ENCODE measurements at places on chromosomes 6 and 20.
A peak's percentile ranks its signal among the peaks of the same experiment; 100 is the strongest.

DNA sequence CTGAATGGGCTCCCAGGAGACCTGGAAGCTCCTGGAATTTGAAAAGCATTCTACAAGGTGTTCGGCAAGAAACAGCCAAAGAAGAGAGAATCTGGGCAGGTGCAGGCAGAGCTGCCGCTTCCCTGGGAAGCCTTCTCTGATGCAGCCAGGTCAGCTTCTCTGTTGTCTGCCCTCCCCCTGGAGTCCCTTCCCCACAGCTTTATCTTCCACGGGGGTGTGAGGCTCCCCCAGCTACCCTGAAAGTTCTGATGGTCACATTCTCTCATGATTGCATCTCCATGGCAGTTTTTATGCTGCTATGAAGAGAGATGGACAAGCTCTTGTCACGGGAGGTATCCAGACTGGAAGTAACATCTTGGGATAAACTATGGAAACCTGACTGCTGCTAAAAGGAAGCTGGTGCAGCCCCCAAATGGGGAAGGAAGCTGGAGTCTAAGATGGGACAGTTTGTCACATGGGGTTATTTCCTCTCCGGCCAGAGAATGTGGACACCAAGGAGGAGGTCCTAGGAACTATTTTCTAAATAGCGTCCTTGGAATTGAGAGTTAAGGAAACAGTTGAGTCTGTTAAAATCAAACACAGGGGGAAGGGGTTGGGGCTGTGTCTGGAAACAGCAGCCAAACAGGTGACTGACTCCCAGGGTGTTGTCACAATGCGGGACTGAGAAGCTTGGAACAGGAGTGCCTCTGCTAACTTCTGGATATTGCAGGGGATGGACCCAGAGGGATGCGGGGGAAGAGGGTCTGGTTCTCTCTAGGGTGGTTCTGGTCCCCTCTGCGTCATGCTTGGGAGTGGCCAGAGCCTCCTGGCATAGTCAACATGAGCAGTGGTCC is 91.1 kb downstream of the ASXL1 start:
- H3K36me3 ChIP-seq: peaks cover 22% of the 10 kb centered on the region
- peak overlapping the region; percentile 12 for H3K27ac ChIP-seq
- peaks cover 24% of the 10 kb centered on the region for H3K4me1 ChIP-seq
- H3K27me3 ChIP-seq: no peaks in the 10 kb centered on the region

GRCh38 chr6:98041921-98042320 is 758.9 kb upstream of the MMS22L start:
- H3K4me3 ChIP-seq: no peak overlapping the region
- H3K27ac ChIP-seq: no peak overlapping the region
- H3K4me1 ChIP-seq: no peaks in the 10 kb centered on the region
- no peak for DNase-seq
- H3K27me3 ChIP-seq: peaks cover 3% of the 10 kb centered on the region
- no peaks in the 10 kb centered on the region for H3K36me3 ChIP-seq

GRCh38 chr6:6820641-6821238 is 232.2 kb downstream of the LY86 start:
- H3K4me1 ChIP-seq: peaks cover 11% of the 10 kb centered on the region
- peak overlapping the region; percentile 86 for H3K27ac ChIP-seq

DNA sequence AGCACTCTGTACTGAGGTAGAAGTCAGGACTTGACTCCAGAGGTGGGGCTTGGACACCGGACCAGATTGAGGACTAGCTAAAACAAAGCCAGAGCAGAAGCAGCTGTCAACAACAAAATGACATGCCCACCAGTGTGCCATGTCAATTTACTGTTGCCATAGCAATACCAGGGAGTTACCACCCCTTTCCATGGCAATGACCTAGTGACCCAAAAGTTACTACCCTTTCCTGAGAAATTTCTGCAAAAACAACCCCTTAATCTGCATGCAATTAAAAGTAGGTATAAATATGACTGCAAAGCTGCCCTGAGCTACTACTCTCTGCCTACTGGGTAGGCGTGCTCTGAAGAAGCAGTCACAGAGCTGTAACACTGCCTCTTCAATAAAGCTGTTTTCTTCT is 21.0 kb downstream of the MAP3K5 start:
- H3K4me3 ChIP-seq: no peak overlapping the region
- peaks cover 61% of the 10 kb centered on the region for H3K4me1 ChIP-seq
- no peak overlapping the region for H3K27ac ChIP-seq

GRCh38 chr6:146287691-146288369 is 255.8 kb upstream of the RAB32 start:
- H3K4me1 ChIP-seq: no peaks in the 10 kb centered on the region
- H3K36me3 ChIP-seq: no peaks in the 10 kb centered on the region
- H3K4me3 ChIP-seq: no peak overlapping the region
- no peak for DNase-seq
- no peak overlapping the region for H3K27ac ChIP-seq

DNA sequence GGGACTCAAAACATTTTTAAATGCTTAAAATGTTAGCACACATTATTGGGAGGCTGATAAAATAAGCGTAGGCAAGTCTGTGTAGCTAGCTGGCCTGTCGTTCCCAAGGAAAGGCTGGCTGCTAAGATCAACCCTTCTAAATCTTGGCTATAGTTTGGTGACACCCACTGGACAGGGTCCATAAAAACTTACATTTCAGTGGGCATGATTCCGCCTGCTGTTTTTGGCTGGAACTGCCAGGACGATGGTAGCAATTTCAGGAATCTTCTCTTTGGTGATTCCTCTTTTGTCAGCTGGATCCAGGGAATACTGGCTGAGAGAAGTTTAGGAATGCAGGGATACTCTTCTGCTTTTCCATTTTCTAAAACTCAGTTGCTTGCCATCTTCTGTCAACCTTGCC is 162.2 kb downstream of the NKAIN2 start:
- no peaks in the 10 kb centered on the region for H3K36me3 ChIP-seq
- no peak overlapping the region for H3K27ac ChIP-seq
- H3K27me3 ChIP-seq: no peaks in the 10 kb centered on the region

GRCh38 chr6:44653761-44654218 is 266.3 kb downstream of the CDC5L start:
- H3K27ac ChIP-seq: no peak overlapping the region
- H3K36me3 ChIP-seq: no peaks in the 10 kb centered on the region
- DNase-seq: no peak
- H3K27me3 ChIP-seq: no peaks in the 10 kb centered on the region
- no peaks in the 10 kb centered on the region for H3K4me1 ChIP-seq

GRCh38 chr6:122869437-122870024 is 80.5 kb downstream of the SMPDL3A start:
- no peak overlapping the region for H3K4me3 ChIP-seq
- no peaks in the 10 kb centered on the region for H3K4me1 ChIP-seq
- no peaks in the 10 kb centered on the region for H3K36me3 ChIP-seq
- peak; percentile 10 for DNase-seq
- no peaks in the 10 kb centered on the region for H3K27me3 ChIP-seq

- no peak overlapping the region for H3K4me3 ChIP-seq
- no peak overlapping the region for H3K27ac ChIP-seq
Observed at GRCh38 chr20:61166324-61166723, 85.7 kb upstream of the CDH4 start.

GRCh38 chr6:22069306-22069800 is 227.5 kb downstream of the PRL start:
- H3K27ac ChIP-seq: no peak overlapping the region
- H3K4me3 ChIP-seq: no peak overlapping the region
- peaks cover 25% of the 10 kb centered on the region for H3K4me1 ChIP-seq

DNA sequence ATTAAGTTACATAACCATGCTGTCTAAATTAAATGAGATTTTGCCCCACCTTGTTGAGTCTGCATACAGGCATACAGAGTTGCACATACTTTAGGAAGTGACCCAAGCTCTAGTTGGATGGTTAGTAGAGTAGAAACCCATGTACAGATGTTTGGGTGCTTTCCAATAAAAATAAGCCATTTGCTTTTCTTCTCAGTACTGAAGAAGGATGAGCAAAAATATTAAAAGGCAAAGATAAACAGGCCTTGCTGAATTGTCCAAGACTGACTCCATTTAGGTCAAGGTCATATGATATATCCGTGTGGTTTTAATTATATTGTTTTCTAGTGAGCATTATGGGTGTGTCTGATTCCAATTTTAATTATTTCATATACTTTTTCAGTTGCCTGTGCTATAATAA is 589.4 kb downstream of the RFPL4B start:
- H3K4me3 ChIP-seq: no peak overlapping the region
- no peak for DNase-seq
- no peak overlapping the region for H3K27ac ChIP-seq
- H3K4me1 ChIP-seq: peaks cover 12% of the 10 kb centered on the region

Data from thyroid gland (tissue), 4 donors.